ENCODE measurements at places on chromosomes 2 and 18. TPM values are rescaled to one million over a fixed set of nuclear protein-coding genes. Genes with fewer than 3 reads are reported as not detected.

The HK2 gene
- 36.4 TPM for total RNA-seq

The SESTD1 gene
- 11.9 TPM for total RNA-seq

The MAPRE2 gene
- total RNA-seq = 54.1 TPM

The ZDBF2 gene
- total RNA-seq = 19.8 TPM

The B4GALT6 gene
- 5.0 TPM for total RNA-seq

The SNORC gene
- total RNA-seq = 4.0 TPM

The CFAP221 gene
- total RNA-seq = not detected

The SIGLEC15 gene
- total RNA-seq = not detected

- peak overlapping the region; percentile 66 for H3K27ac ChIP-seq
- H3K27me3 ChIP-seq = peaks cover 12% of the 10 kb centered on the region
- peaks cover 17% of the 10 kb centered on the region for H3K4me1 ChIP-seq
- peaks cover 14% of the 10 kb centered on the region for H3K36me3 ChIP-seq
Measured at GRCh38 chr2:8202132-8202531, 479.7 kb upstream of the ID2 start.

DNA sequence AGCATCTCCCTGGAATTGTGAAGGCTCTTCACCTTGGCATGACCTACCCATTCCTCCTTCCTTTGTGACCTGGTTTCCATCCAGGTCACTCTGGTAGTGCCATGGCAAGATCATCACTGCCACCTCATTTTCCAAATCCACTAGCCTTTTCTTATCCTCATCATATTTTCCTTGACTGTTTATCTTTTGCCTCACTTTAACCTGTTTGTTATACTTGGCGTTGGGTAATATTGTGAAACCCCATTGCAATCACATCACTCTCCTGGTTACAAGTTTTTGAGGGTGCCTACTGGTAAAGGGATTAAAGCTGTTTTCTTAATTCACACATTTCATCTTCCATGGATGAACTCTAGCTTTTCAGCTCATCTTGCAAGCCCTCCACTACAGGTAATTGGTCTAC lies 39.1 kb upstream of the IGFBP2 start:
- no peaks in the 10 kb centered on the region for H3K4me1 ChIP-seq
- no peaks in the 10 kb centered on the region for H3K27me3 ChIP-seq
- no peak for DNase-seq
- H3K4me3 ChIP-seq = no peak overlapping the region
- no peak overlapping the region for H3K27ac ChIP-seq

DNA sequence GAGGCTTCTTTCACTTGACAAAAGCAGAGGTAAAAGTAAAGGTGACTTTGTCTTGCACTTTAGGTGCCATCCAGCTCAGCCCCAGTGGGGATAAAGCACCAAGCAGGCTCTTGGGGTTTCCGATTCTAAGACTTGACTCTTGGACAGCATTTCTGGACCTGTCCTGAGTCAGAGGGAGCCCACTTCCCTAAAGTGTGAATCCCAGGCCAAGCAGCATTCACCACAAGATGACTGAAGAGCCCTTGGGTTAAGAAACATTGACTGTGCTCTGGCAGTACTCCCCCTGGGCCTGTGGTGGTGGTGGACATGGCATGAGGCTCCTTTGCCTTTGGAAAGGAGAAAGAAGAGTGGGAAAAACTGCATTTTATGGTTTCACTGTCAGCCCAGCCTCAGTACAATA lies 638.0 kb upstream of the VRK2 start:
- H3K4me1 ChIP-seq = no peaks in the 10 kb centered on the region
- no peaks in the 10 kb centered on the region for H3K36me3 ChIP-seq
- H3K4me3 ChIP-seq = no peak overlapping the region

GRCh38 chr2:127080226-127080937 lies 26.6 kb downstream of the BIN1 start:
- peak overlapping the region; percentile 87 for H3K4me3 ChIP-seq
- peak; percentile 59 for DNase-seq
- H3K36me3 ChIP-seq = no peaks in the 10 kb centered on the region
- H3K4me1 ChIP-seq = peaks cover 83% of the 10 kb centered on the region
- no peaks in the 10 kb centered on the region for H3K27me3 ChIP-seq

GRCh38 chr18:28050545-28050944 lies 126.4 kb downstream of the CDH2 start:
- H3K4me3 ChIP-seq = no peak overlapping the region
- H3K4me1 ChIP-seq = no peaks in the 10 kb centered on the region
- H3K36me3 ChIP-seq = no peaks in the 10 kb centered on the region
- H3K27me3 ChIP-seq = no peaks in the 10 kb centered on the region
- H3K27ac ChIP-seq = no peak overlapping the region
- DNase-seq = no peak

DNA sequence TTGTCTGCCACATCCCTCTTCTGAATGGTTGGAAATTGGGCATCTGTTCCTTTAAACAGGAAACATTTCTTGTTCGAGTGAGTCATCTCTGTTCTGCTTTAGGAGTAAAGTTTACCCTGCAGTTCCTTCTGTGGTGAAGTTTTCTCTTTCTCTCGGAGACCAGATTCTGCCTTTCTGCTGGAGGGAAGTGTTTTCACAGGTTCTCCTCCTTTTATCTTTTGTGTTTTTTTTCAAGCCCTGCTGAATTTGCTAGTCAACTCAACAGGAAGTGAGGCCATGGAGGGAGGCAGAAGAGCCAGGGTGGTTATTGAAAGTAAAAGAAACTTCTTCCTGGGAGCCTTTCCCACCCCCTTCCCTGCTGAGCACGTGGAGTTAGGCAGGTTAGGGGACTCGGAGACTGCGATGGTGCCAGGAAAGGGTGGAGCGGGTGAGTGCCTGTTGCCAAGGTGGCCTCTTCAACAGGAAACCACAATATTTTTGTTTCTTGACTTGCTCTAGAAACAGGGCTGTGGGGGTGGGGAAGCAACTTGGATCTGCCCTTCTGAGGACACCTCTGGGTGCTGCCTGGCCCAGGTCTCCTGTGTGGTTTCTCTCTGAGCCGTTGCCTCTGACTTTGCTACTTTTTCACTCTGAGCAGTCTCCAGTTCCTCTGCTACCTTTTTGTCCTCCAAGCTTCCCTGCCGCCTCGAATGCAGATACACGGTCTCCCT lies 2.2 kb upstream of the CASP8 start:
- peaks cover 23% of the 10 kb centered on the region for H3K36me3 ChIP-seq
- peaks cover 90% of the 10 kb centered on the region for H3K4me1 ChIP-seq
- peak overlapping the region; percentile 98 for H3K27ac ChIP-seq

GRCh38 chr2:111900859-111901258 lies 2.5 kb downstream of the MERTK start:
- DNase-seq = no peak
- H3K36me3 ChIP-seq = no peaks in the 10 kb centered on the region
- H3K27me3 ChIP-seq = peaks cover 15% of the 10 kb centered on the region
- H3K4me3 ChIP-seq = peak overlapping the region; percentile 33

DNA sequence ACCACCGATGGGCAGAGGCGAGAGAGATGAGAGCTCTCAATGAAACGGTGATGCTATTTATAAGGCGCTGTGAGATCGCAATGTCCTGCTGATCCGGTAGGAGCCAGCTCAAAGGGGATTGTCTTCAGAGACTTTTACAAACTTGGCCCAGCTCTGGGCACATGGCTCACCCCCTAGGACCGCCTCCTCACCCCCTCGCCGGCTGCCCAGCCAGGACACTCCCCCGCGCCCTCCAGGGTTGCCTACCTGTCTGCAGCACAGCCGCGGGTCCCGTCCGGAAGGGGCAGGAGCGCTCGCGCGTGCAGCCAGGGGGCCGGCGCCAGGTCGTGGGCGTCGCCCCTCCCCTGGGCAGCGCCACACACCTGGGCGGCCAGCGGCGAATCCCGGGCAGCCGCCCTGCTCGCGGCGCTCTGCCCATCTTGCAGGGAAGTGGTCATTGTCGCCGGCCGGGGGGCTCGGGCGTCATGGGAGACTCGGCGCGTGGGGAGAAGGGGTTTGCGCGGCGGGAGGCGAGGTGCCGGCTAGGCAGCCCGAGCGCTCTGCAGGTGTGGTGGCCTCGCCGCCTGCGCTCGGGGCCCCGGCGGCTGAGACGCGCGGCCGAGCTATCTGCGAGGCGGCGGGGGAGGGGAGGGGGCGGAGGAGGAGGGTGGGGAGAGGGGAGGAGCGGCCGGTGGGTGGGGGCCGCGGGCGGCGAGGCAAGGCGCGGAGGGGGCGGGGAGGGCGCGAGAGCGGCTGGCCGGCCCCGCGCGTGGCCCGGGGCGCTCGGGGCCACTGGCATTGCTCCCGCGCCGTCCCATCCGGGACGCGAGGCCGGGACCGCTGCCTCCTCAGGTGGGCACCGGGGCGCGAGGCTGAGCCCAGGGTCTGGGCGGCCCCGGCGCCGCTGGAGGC lies at the start of gene GRB14:
TSS of gene GRB14 (minus strand) at position 610 of the 891 bp plus-strand sequence. CDS start at position 437, 173 bp downstream.
- H3K27me3 ChIP-seq = peaks cover 13% of the 10 kb centered on the region
- peak within 1 kb of the TSS; percentile 36 for H3K4me3 ChIP-seq
- DNase-seq = no peak
- H3K4me1 ChIP-seq = no peaks in the 10 kb centered on the region
- no peak within 1 kb of the TSS for H3K27ac ChIP-seq
- H3K36me3 ChIP-seq = no peaks in the 10 kb centered on the region

DNA sequence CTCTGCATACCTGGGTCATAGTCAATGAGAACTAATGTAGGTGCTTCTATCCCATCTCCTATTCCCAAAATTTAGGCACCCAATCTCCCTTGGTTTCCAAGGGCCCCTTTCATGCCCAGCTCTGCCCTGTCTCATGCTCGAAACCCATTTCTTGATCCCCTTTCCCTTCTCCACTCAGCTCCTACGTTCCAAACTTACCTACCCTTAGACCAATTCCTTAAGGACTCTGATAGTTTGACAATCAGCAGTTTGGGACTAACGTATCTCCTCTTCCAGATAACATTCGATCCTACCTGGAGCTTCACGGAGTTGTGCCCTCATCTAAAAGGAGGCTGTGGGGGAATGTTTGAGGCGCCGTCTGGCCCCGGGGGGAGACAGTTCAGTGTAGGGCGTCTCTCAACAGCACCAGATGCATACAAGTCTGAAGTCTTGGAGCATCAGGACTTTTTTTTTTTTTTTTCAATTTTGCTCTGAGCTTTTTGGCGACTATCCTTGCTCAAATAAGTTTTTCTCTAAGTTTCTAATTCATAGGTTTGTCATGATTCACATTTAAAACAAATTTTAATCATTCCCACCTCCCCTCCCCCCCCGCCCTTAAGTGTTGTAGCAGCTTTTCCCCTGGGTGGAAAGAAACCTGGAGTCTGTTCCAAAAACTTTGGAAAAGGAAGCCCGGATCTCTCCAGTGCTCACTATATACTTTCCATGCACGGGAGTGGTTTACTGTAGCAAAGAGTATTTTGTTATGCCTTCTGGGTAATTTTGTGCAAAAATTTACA lies 141.2 kb upstream of the LGALSL start:
- H3K27ac ChIP-seq = no peak overlapping the region
- H3K4me3 ChIP-seq = no peak overlapping the region
- no peaks in the 10 kb centered on the region for H3K36me3 ChIP-seq
- no peaks in the 10 kb centered on the region for H3K27me3 ChIP-seq

GRCh38 chr2:126888046-126888445 lies 10.6 kb upstream of the TEX51 start:
- no peak overlapping the region for H3K27ac ChIP-seq
- no peaks in the 10 kb centered on the region for H3K36me3 ChIP-seq
- DNase-seq = no peak
- H3K27me3 ChIP-seq = peaks cover 18% of the 10 kb centered on the region
- H3K4me1 ChIP-seq = peaks cover 9% of the 10 kb centered on the region

DNA sequence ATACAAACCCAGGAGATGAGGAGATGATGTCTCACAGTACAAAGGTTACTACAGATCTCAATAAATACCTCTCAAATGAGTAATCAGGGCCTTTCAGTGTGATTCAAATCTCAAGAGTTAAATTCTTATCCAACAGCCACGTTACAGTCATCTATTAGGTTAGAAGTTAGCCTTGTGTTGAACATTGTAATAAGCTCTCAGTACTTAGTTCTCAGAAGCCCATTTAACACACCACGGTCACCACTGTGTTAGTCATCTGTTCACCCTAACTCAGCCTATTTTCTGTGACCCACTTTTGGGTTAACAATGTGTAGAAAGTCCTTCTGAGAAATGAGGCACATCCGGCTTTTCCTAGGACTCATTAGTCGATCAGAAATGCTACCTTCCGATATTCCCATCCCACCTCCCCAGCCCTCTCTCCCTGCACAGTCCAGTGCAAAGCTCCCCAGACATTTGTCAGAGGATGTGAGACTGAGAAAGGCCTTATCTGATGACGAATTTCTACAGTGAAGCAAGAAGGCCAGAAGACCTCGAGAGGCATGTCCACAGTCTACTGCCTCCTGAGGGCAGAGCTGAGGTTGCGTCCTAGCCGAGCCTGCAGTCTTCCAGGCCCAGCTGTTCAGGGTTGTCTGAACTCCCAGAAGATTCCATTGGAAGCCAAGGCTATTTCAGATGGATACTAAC lies 92.6 kb downstream of the ACTR2 start:
- no peaks in the 10 kb centered on the region for H3K36me3 ChIP-seq
- H3K4me1 ChIP-seq = peaks cover 31% of the 10 kb centered on the region
- DNase-seq = peak; percentile 43
- H3K4me3 ChIP-seq = peak overlapping the region; percentile 62
- no peaks in the 10 kb centered on the region for H3K27me3 ChIP-seq

GRCh38 chr2:152028182-152028862 lies 70.5 kb downstream of the CACNB4 start:
- no peak for DNase-seq
- H3K36me3 ChIP-seq = no peaks in the 10 kb centered on the region
- no peak overlapping the region for H3K4me3 ChIP-seq
- no peaks in the 10 kb centered on the region for H3K27me3 ChIP-seq
- H3K27ac ChIP-seq = no peak overlapping the region
- H3K4me1 ChIP-seq = no peaks in the 10 kb centered on the region

GRCh38 chr2:99473518-99474083 lies 16.2 kb downstream of the REV1 start:
- H3K4me1 ChIP-seq = peaks cover 50% of the 10 kb centered on the region
- H3K27me3 ChIP-seq = no peaks in the 10 kb centered on the region
- peaks cover 5% of the 10 kb centered on the region for H3K36me3 ChIP-seq
- H3K4me3 ChIP-seq = no peak overlapping the region
- DNase-seq = no peak
- no peak overlapping the region for H3K27ac ChIP-seq

GRCh38 chr2:135190799-135191198 lies 138.7 kb downstream of the RAB3GAP1 start:
- no peaks in the 10 kb centered on the region for H3K4me1 ChIP-seq
- DNase-seq = no peak
- H3K36me3 ChIP-seq = peaks cover 14% of the 10 kb centered on the region

- peaks cover 97% of the 10 kb centered on the region for H3K4me1 ChIP-seq
- peaks cover 17% of the 10 kb centered on the region for H3K36me3 ChIP-seq
- H3K4me3 ChIP-seq = peak overlapping the region; percentile 81
- H3K27ac ChIP-seq = peak overlapping the region; percentile 77
- no peak for DNase-seq
Measured at GRCh38 chr2:105777506-105778055, 32.9 kb downstream of the NCK2 start.

GRCh38 chr2:135512099-135512498 lies 18.9 kb downstream of the ZRANB3 start:
- H3K4me1 ChIP-seq = peaks cover 12% of the 10 kb centered on the region
- no peak for DNase-seq
- no peak overlapping the region for H3K4me3 ChIP-seq
- peaks cover 5% of the 10 kb centered on the region for H3K36me3 ChIP-seq
- H3K27ac ChIP-seq = no peak overlapping the region
- H3K27me3 ChIP-seq = no peaks in the 10 kb centered on the region

- no peak overlapping the region for H3K4me3 ChIP-seq
- DNase-seq = no peak
- no peak overlapping the region for H3K27ac ChIP-seq
- H3K4me1 ChIP-seq = no peaks in the 10 kb centered on the region
Measured at GRCh38 chr2:170241756-170242155, 63.8 kb downstream of the MYO3B start.

- DNase-seq = no peak
- H3K4me1 ChIP-seq = peaks cover 43% of the 10 kb centered on the region
- H3K27ac ChIP-seq = no peak overlapping the region
- H3K36me3 ChIP-seq = no peaks in the 10 kb centered on the region
- H3K4me3 ChIP-seq = no peak overlapping the region
- no peaks in the 10 kb centered on the region for H3K27me3 ChIP-seq
Measured at GRCh38 chr2:232324778-232325177, 53.8 kb upstream of the ALPP start.

GRCh38 chr18:50161597-50162205 lies 33.2 kb downstream of the MYO5B start:
- no peak overlapping the region for H3K4me3 ChIP-seq
- no peaks in the 10 kb centered on the region for H3K36me3 ChIP-seq
- peaks cover 74% of the 10 kb centered on the region for H3K27me3 ChIP-seq
